ENCODE measurements at places on chromosomes 7 and 10.

GRCh38 chr7:146728611-146729010 lies 612.0 kb downstream of the CNTNAP2 start:
- no peak for DNase-seq

GRCh38 chr7:55078465-55079372 lies 59.9 kb downstream of the EGFR start:
- no peak for DNase-seq

DNA sequence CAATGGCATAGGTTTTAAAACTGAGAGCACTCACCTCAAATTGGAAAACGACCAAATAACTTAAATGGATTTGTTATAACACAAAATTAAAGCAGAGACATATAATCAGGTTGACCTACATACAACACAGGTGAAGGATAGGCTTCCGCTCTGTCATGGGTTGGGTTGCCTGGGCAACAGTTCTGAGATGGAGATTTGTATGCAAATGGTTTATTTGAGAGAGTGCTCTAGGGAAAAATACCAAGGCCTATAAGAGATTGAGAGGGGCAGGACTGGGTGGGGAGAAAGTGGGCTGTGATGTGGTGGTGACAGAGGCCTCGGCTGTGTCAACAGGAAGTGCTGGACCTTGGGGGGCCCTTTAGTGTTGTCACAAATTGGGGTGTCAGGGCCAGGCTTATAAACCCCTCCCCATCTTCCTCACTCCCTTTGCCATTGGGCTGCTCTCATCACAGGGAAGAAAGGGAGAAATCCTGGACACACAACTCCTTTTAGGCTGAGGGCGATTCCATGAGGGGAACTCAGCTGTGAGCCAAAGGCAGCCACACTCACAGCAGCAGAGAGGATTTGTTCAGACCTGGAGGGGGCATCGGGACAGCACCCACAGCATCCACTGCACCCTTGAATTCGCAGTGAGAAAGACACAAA lies 105.4 kb upstream of the LYZL1 start:
- DNase-seq: no peak

- no peak for DNase-seq
These were observed 192.2 kb upstream of the SVIL start for GRCh38 chr10:29826801-29827450.

DNA sequence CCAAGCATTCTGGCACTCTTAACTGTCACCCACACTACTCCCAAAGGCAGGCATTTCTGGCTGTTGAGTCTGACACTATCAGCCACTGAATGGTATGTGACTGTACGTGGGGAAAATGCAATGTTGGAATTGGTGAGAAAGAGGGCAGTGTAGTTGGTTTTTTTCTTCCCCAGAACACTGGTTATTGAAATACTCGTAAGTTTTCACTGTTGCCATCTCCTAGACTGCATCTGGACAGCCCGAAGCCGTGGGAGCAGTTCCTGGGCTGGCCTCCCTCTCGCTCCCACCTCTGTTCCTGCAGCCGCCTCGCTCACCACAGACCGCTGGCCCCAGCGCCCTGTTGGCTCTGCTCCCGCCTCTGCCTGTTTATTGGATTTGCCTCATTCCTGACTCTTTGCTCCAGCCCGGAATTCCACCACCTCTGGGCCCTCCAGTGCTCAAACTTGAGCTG lies 5.7 kb downstream of the PLCE1 start:
- DNase-seq: no peak

- no peak for DNase-seq
These were observed 18.9 kb upstream of the ZNF138 start for GRCh38 chr7:64775289-64775688.

Measured in activated T-helper 1 cell treated with anti-CD3 and anti-CD28 coated beads, Interleukin-2, amount 50 U/mL, for 16 hours (primary cell).